Right renal pelvis (tissue), 4 donors: ENCODE measurements at places on chromosomes 7 and 10. TPM values are rescaled to one million over a fixed set of nuclear protein-coding genes. Genes with fewer than 3 reads are reported as not detected.

INMT gene
- polyA plus RNA-seq, result 2.8 TPM

TMEM106B gene
- 117 TPM for polyA plus RNA-seq

KCP gene
- polyA plus RNA-seq, result 23.6 TPM

THSD7A gene
- polyA plus RNA-seq, result 81.8 TPM

GIMAP6 gene
- polyA plus RNA-seq, result 18.2 TPM

GRCh38 chr7:71694665-71695064, 562.7 kb downstream of the GALNT17 start:
- no peak for DNase-seq

- DNase-seq, result no peak
Observed at GRCh38 chr10:124604214-124605000, 139.8 kb downstream of the FAM53B start.
